HT1080 (cell line): ENCODE measurements at places on chromosomes 5 and 9. TPM values are rescaled to one million over a fixed set of nuclear protein-coding genes. Genes with fewer than 3 reads are reported as not detected.

MLANA gene
- 0.11 TPM in 1 of 2 replicates, not detected in the other for total RNA-seq

PDGFRB gene
- 2.2 and 5.4 TPM in 2 replicates for total RNA-seq

GMCL2 gene
- total RNA-seq, result not detected in 2 replicates

CNTLN gene
- total RNA-seq, result 5.8 and 6.2 TPM in 2 replicates
